ENCODE measurements at places on chromosomes 11 and 22. TPM values are rescaled to one million over a fixed set of nuclear protein-coding genes. Genes with fewer than 3 reads are reported as not detected.

SAC3D1 gene
- 10.5 TPM for total RNA-seq

ANO5 gene
- total RNA-seq, result 0.05 TPM

LAYN gene
- total RNA-seq, result 5.6 TPM

OR6A2 gene
- total RNA-seq, result 0.25 TPM

LMO1 gene
- total RNA-seq, result not detected

SCN2B gene
- total RNA-seq, result not detected

MTMR2 gene
- 32.8 TPM for total RNA-seq

CD3D gene
- 305 TPM for total RNA-seq

WNT7B gene
- total RNA-seq, result not detected

NECTIN1 gene
- 1.6 TPM for total RNA-seq

JHY gene
- 2.4 TPM for total RNA-seq

SHANK2 gene
- total RNA-seq, result not detected

RFPL1 gene
- not detected for total RNA-seq

DNA sequence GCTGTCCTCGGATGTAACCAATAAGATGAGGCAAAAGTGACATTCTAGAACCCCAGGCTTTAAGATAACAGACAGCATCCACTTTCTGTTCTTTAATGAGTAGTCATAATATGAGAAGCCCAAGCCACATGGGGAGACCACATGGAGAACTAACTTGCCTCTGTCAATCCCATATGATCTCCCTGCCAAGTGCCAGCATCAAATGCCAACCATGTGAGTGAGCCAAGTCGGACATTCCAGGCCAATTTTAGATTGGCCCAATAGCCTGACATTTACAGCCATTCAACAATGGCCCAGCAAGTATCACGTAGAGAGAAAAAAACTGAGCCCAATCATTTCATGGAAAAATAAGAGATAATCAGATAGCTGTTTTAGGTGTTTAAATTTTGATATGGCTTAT is 2048.3 kb upstream of the RAG2 start:
- H3K4me1 ChIP-seq, result no peaks in the 10 kb centered on the region
- no peak overlapping the region for H3K27ac ChIP-seq
- no peaks in the 10 kb centered on the region for H3K27me3 ChIP-seq
- no peak overlapping the region for H3K4me3 ChIP-seq
- H3K36me3 ChIP-seq, result no peaks in the 10 kb centered on the region
- no peak for DNase-seq

DNA sequence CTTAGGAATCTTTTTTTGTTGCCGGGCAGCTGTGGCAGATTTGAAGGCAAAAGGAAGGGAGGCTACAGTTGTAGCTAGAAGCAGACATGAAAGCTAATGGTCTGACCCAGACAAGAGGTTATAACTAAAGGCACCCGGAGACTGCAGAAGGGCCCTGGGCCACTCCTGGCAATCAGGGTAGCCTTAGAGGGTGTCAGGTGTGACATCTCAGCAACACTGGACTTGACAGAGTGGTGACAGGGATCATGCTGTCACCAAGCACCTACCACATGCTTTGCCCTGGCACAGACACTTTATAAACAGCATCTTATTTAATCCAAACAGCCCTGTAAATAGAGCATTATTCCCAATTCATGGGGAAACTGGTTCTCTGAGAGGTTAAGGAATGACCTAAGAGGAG is 25.7 kb downstream of the TUB start:
- H3K36me3 ChIP-seq, result peaks cover 12% of the 10 kb centered on the region
- no peak overlapping the region for H3K4me3 ChIP-seq
- no peaks in the 10 kb centered on the region for H3K27me3 ChIP-seq
- H3K27ac ChIP-seq, result no peak overlapping the region
- no peaks in the 10 kb centered on the region for H3K4me1 ChIP-seq

GRCh38 chr22:49754696-49755630 is 72.7 kb downstream of the BRD1 start:
- no peaks in the 10 kb centered on the region for H3K36me3 ChIP-seq
- H3K4me3 ChIP-seq, result no peak overlapping the region
- no peaks in the 10 kb centered on the region for H3K27me3 ChIP-seq

DNA sequence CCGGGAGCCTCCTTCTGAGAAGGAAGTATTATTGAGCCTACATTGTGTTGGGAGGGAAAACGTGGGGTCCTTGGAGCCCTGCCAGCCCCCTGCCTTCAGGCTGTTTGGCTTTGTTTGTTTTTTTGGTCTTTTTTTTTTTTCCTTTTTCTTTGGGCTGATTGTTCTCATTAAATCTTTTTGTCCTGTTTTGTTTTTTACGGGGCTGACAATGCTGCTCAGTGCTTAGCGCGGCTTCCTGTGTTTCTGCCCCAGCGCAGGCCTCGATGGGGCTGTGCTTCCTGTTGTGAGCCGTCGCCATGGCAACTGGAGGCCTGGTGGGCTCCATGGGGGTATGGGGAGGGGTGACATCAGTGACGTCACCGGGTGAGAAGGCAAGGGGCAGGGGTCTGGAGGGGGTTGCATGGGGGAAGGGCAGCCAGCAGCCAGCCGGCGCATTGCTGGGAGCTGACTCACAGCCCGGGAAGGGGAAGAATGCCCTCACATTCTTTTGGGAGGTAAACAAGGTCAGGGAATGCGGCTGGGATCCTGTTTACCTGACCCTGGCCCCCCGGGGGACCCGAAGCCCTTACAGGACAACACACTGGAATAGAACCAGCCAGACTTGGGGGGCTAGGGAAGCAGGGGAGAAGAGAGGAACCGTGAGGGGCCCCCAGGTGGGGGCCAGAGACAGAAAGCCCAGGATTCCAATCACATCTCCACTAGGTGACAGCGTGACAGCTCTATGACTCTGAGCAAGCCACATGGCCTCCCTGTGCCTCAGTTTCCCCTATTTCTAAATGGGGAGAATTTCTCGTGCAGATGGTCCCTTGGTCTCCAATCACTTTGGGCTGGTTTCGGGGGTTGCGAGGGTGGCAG is 22.2 kb upstream of the CBX7 start:
- peak overlapping the region; percentile 24 for H3K4me3 ChIP-seq
- H3K36me3 ChIP-seq, result no peaks in the 10 kb centered on the region
- peak; percentile 74 for DNase-seq
- peak overlapping the region; percentile 77 for H3K27ac ChIP-seq
- H3K4me1 ChIP-seq, result peaks cover 50% of the 10 kb centered on the region
- H3K27me3 ChIP-seq, result no peaks in the 10 kb centered on the region

DNA sequence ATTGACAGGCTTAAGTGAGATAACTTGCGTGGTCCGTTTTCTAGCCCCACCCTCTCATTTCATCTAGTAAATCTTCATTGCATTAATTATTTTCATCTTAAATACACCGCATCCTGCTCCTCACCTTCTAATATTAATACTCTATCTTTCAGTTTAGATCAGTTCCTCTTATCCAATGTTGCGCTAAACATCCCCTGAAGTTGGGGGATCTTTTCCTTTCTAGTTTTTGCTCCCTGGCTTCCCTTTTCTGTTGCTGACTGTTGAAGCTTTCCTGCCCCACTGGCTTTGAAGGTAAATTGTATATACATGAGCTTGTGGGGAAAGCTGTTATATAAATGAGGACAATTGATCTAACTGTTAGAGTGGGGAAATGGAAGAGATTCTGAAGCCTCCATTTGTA is 7.2 kb downstream of the CAT start:
- peaks cover 35% of the 10 kb centered on the region for H3K4me1 ChIP-seq
- H3K27ac ChIP-seq, result no peak overlapping the region
- no peak overlapping the region for H3K4me3 ChIP-seq
- no peak for DNase-seq

DNA sequence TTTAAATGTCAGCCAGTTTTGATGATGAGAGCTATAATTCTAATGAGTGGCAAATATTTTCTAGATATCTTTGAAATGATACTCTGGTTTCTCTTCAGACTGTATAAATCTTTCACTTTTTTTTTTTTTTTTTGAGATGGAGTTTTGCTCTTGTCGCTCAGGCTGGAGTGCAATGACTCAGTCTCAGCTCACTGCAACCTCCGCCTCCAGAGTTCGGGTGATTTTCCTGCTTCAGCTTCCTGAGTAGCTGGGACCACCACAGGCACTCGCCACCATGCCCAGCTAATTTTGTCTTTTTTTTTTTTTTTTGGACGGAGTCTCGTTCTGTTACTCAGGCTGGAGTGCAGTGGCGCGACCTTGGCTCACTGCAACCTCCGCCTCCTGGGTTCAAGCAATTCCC is 113.6 kb downstream of the TEAD1 start:
- H3K27ac ChIP-seq, result no peak overlapping the region
- peaks cover 12% of the 10 kb centered on the region for H3K27me3 ChIP-seq
- no peaks in the 10 kb centered on the region for H3K4me1 ChIP-seq
- H3K36me3 ChIP-seq, result no peaks in the 10 kb centered on the region

DNA sequence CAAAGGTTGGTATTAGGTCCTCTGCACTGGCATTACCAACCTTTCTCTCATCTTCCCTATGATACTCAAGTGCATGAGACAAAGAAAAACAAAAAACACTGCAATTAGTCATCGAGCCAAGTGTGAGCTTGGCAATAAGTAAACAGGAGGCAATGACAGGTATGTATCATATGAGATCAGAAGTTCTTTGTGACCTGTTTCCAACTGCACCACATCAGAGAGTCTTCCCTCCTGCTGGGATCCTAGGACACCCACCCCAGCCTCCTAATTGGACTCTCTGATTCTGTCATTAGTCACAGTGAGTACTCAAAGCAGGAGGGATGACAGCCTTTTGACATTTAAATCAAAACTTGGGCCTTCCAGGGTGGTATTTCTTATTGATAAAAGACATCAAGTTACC is 7.8 kb upstream of the JAML start:
- peaks cover 62% of the 10 kb centered on the region for H3K36me3 ChIP-seq
- DNase-seq, result peak; percentile 82
- H3K4me3 ChIP-seq, result peak overlapping the region; percentile 44
- no peaks in the 10 kb centered on the region for H3K27me3 ChIP-seq
- peaks cover 62% of the 10 kb centered on the region for H3K4me1 ChIP-seq
- peak overlapping the region; percentile 91 for H3K27ac ChIP-seq

- no peak for DNase-seq
- H3K4me1 ChIP-seq, result no peaks in the 10 kb centered on the region
- H3K36me3 ChIP-seq, result no peaks in the 10 kb centered on the region
- H3K4me3 ChIP-seq, result no peak overlapping the region
- no peak overlapping the region for H3K27ac ChIP-seq
Observed at GRCh38 chr11:19321351-19321750, 80.6 kb upstream of the E2F8 start.

DNA sequence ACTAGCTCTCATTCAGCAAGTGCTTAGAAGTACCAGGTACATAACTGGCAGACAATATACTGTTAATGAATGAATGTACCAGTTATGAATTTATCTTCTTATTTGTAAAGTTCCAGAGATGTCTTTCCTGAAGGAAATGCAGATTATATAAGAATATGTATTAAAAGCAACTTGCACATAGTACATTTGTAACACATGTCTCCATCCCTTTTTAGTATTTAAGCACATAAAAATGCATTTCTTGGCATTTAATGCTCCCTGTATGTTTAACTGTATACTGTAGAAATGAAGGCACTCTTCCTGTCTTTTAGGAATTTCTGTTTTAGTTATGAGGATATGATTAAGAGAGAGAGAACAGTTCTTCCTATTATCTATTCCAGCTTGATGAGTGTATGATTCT is 241.3 kb downstream of the NELL1 start:
- no peak overlapping the region for H3K4me3 ChIP-seq
- no peaks in the 10 kb centered on the region for H3K27me3 ChIP-seq
- no peaks in the 10 kb centered on the region for H3K4me1 ChIP-seq
- no peak for DNase-seq

DNA sequence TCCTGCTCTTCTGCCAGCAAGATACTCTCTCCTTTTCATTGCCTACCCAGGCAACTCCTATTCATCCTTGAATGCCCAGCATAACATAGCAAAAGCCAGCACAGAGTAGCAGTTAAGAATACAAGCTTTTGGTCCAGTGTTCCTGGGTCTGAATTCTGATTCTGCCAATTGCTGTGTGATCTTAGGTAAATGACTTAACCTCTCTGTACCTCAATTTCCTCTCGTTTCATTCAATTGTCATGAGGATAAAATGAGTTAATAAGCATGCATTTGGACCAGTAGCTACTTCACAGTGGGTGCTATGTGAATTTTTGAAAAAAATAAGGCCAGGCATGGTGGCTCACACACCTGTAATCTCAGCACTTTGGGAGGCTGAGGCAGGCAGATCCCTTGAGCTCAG is 346.0 kb downstream of the BUD13 start:
- no peak overlapping the region for H3K27ac ChIP-seq
- no peak for DNase-seq
- no peaks in the 10 kb centered on the region for H3K4me1 ChIP-seq
- peaks cover 9% of the 10 kb centered on the region for H3K27me3 ChIP-seq
- H3K36me3 ChIP-seq, result no peaks in the 10 kb centered on the region
- H3K4me3 ChIP-seq, result no peak overlapping the region

DNA sequence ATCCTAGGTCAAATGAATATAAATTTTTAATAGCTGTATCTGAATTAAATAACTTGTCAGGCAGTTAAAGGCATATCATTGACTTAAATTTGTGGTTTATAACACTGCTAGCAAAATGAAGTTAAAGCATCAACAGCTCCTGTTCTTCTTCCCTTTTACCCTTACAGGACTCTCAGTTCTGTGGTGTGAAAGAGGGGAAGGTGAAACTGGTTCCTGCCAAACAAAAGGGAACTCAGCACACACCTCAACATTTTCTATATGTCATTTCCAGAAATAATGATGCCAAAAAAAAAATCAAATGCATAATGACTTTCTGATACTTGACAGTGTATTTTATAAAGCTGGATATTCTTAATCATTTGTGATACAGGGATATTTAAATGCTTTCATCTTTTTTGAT is 21.2 kb downstream of the ARL14EP start:
- H3K4me3 ChIP-seq, result no peak overlapping the region
- H3K27ac ChIP-seq, result no peak overlapping the region
- DNase-seq, result no peak
- H3K27me3 ChIP-seq, result no peaks in the 10 kb centered on the region
- peaks cover 1% of the 10 kb centered on the region for H3K4me1 ChIP-seq

DNA sequence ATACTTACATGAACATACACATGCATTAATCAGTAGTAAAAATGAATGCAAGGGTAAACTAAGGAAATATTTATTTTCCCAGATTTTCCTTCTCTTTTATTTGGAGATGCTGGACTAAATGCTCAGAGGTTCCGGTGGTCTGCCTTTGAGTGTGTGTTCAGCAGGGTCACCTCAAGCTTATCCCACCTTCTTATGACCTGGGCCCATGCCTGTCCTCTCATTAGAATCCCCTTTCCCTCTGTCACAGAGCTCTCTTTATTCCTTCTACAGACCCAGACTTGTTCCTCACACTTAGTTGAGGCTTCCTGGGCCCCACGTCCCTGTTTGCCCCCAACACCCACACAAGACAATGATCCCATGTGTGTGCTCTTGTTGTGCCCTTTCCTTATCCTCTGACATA is 61.6 kb upstream of the TOP3B start:
- H3K4me1 ChIP-seq, result peaks cover 2% of the 10 kb centered on the region
- DNase-seq, result no peak
- H3K27me3 ChIP-seq, result peaks cover 11% of the 10 kb centered on the region
- H3K27ac ChIP-seq, result no peak overlapping the region
- no peaks in the 10 kb centered on the region for H3K36me3 ChIP-seq

- H3K27ac ChIP-seq, result no peak overlapping the region
Observed at GRCh38 chr22:36808721-36809344, 8.0 kb downstream of the PVALB start.
